ENCODE measurements at places on chromosomes 7 and 10.

GRCh38 chr7:158498443-158499081, 89.1 kb downstream of the PTPRN2 start:
- DNase-seq, result no peak

DNA sequence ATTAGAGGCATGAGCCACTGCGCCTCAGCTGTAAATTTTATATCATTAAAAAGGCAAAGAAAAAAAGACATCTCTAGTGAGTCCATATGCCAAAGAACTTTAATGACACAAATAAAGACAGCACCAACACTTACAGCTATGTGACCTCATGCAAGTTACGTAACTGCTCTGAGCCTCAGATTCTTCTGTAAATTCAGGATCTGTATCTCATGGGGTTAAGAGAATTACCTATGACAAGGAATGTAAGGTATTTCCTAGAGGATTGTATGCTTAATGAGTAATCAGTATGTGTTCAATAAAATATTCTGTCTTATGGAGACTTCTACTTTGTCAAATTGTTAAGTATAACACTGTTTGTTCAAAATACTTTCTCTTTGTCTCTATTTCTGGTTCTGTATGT, 274.0 kb upstream of the GLI3 start:
- no peak for DNase-seq

GRCh38 chr10:117477961-117478670, 64.4 kb upstream of the EMX2 start:
- DNase-seq, result peak; percentile 30

DNA sequence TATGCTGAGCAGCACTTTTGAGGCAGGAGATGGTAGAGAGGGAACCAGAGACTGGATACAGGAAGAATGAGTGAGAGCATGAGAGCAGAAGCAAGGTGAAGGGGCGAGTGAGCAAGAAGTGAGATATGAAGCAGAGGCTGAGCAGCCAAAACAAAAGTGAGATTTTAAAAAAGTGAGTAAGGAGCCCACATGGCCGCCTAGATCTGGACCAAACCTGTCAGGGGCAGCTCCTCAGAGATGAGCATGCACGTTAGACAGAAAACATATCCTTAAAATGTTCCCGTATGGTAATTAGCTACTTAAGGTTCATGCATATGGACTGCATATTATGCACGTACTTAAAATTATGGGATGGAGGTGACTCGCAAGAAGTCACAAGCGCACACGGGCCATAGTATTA, 22.5 kb downstream of the TMEM176A start:
- no peak for DNase-seq

GRCh38 chr10:5466451-5467206, 32.7 kb downstream of the CALML5 start:
- DNase-seq, result no peak

- no peak for DNase-seq
Measured at GRCh38 chr7:98309566-98309965, 28.1 kb downstream of the BRI3 start.

All from Panc1 (cell line).